ENCODE measurements at places on chromosomes 12 and 14.

GRCh38 chr12:96302687-96303310 lies 97.4 kb downstream of the CDK17 start:
- no peak for DNase-seq

DNA sequence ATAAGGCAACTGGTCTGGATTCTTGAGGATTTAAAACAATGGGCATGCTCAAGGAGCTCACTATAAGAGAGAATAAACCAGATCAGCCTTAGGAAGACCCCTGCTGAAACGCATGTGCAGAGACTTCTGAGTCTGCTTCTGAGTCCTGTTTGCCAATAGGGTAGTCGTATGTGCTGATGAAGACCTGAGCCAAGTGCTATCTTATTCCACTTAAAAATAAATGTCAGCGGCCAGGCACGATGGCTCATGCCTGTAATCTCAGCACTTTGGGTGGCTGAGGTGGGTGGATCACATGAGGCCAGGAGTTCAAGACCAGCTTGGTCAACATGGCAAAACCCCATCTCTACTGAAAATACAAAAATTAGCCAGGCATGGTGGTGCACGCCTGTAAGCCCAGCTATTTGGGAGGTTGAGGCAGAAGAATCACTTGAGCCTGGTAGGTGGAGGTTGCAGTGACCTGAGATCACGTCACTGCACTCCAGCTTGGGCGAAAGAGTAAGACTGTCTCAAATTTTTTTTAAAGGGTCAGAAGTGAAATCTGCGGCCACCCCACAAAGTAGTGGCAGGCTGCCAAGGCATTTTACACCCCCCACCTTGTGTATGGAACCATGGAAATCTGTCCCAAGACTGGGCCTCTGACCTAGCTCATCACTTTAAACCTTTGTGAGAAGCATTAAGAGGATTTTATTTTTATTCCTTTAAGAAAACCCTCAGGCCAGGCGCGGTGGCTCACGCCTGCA lies 20.3 kb downstream of the RFC5 start:
- no peak for DNase-seq

GRCh38 chr14:105480807-105481801 lies 5.6 kb upstream of the CRIP1 start:
- DNase-seq, result peak; percentile 83

DNA sequence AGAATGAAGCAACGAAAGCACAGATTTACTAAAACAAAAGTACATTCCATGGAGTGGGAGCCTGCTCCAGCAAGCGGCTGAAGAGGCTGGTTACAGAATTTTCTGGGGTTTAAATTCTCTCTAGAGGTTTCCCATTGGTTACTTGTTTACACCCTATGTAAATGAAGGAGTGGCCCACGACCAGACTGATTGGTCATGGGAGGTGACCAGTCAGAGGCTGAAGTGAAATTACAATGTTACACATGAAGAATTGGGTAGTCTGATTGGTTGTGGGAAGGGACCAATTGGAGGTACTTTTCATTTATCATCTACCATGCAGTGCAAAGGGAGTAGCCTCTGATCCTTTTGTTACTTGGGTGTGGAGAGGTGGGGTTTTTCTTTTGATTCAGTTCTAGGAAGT lies 36.2 kb upstream of the APPL2 start:
- no peak for DNase-seq

GRCh38 chr12:126182619-126183236 lies 1117.5 kb downstream of the AACS start:
- no peak for DNase-seq

DNA sequence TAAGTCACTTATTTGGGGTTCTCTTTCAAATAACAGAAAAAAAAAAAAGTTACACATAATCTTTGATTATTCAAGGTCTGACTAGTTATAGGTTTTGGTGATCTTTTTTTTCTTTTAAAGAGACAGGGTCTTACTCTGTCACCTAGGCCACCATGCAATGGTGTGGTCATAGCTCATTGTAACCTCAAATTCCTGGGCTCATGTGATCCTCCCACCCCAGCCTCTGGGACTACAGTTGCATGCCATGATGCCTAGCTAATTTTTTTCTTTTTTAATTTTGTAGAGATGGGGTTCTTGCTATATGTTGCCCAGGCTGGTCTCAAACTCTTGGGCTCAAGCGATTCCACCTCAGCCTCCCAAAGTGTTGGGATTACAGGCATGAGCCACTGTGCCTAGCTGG lies 56.5 kb upstream of the CFL2 start:
- no peak for DNase-seq

- DNase-seq, result no peak
These were observed 384.6 kb downstream of the APAF1 start for GRCh38 chr12:99029511-99030271.

DNA sequence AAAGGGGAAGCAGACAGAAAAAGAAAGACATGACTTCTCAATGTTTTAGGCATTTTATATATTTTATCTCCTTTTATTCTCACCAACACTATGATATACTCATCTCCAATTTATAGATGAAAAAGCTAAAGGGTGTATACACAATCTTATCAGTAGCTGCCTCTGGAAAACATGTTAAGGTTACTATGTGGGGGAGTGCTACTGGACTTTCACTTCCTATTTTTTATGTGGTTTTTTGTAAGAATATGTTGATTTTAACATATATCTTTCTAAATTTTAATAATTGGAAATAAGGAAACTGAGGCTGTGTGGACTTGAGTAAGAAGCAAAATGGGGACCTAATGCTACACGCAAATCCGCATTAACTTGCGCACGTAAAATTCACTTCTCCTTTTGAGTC lies 99.6 kb upstream of the PDE3A start:
- DNase-seq, result no peak

GRCh38 chr14:93936926-93937325 lies 9.8 kb downstream of the FAM181A start:
- no peak for DNase-seq
